ENCODE measurements at places on chromosomes 1 and 21. TPM values are rescaled to one million over a fixed set of nuclear protein-coding genes. Genes with fewer than 3 reads are reported as not detected.

Gene TMCC2
- not detected for polyA plus RNA-seq

Gene CCDC190
- polyA plus RNA-seq, result not detected

Gene DAB1
- under 0.01 TPM for polyA plus RNA-seq

Gene RCSD1
- polyA plus RNA-seq, result 10.6 TPM

Gene A3GALT2
- polyA plus RNA-seq, result not detected

Gene LRRC53
- not detected for polyA plus RNA-seq

Gene AK2
- 158 TPM for polyA plus RNA-seq

Gene BATF3
- polyA plus RNA-seq, result 3.0 TPM

Gene FCRL2
- polyA plus RNA-seq, result not detected

Gene RNASEL
- 7.4 TPM for polyA plus RNA-seq

Gene ZMYND12
- polyA plus RNA-seq, result 1.2 TPM

Gene TBX19
- 1.8 TPM for polyA plus RNA-seq

Gene ALPL
- 7.8 TPM for polyA plus RNA-seq

Gene CDC42SE1
- polyA plus RNA-seq, result 52.7 TPM

Gene LCE4A
- polyA plus RNA-seq, result not detected

Gene LRRC71
- polyA plus RNA-seq, result 0.07 TPM

Gene OR14K1
- not detected for polyA plus RNA-seq

Gene DEPDC1
- 4.4 TPM for polyA plus RNA-seq

Gene MEGF6
- polyA plus RNA-seq, result 2.4 TPM

Gene ICOSLG
- 0.60 TPM for polyA plus RNA-seq

Gene NBPF4
- polyA plus RNA-seq, result not detected

Gene LRRC39
- polyA plus RNA-seq, result not detected

Gene CYP4A22
- not detected for polyA plus RNA-seq

Gene PDPN
- polyA plus RNA-seq, result 7.8 TPM

Gene CADM3
- polyA plus RNA-seq, result 0.46 TPM

Gene OR2G6
- polyA plus RNA-seq, result not detected

Gene KPRP
- not detected for polyA plus RNA-seq

Gene ZC3H11A
- 17.8 TPM for polyA plus RNA-seq

Gene DNAJC6
- 2.3 TPM for polyA plus RNA-seq

Gene HSD11B1
- not detected for polyA plus RNA-seq

Gene XCL2
- polyA plus RNA-seq, result not detected

Gene ACOT11
- polyA plus RNA-seq, result 21.0 TPM

Gene RHOU
- polyA plus RNA-seq, result 18.3 TPM

Gene HEYL
- polyA plus RNA-seq, result 0.92 TPM

Gene LMX1A
- polyA plus RNA-seq, result 1.2 TPM

Gene PCP4
- 6.2 TPM for polyA plus RNA-seq

Gene LCE1E
- polyA plus RNA-seq, result not detected

Gene MIXL1
- polyA plus RNA-seq, result 0.13 TPM

Gene PADI2
- polyA plus RNA-seq, result 142 TPM

Gene TRIM67
- polyA plus RNA-seq, result under 0.01 TPM

Gene CHD5
- polyA plus RNA-seq, result not detected

Gene RFX5
- 12.0 TPM for polyA plus RNA-seq

Gene OR2T6
- not detected for polyA plus RNA-seq

Gene HTR6
- polyA plus RNA-seq, result 0.15 TPM

Gene NEK2
- 1.8 TPM for polyA plus RNA-seq

Gene DTL
- polyA plus RNA-seq, result 0.60 TPM

Gene TCEA3
- polyA plus RNA-seq, result 162 TPM

Gene MANEAL
- polyA plus RNA-seq, result 1.2 TPM

Gene RBM11
- 1.0 TPM for polyA plus RNA-seq

Gene SEC16B
- 1.6 TPM for polyA plus RNA-seq

Gene SNX27
- polyA plus RNA-seq, result 12.3 TPM

Gene ILF2
- 166 TPM for polyA plus RNA-seq

Gene FAM43B
- polyA plus RNA-seq, result not detected

Gene MFSD2A
- polyA plus RNA-seq, result 2.1 TPM

Gene CRYAA
- polyA plus RNA-seq, result not detected

Gene RNF187
- 28.2 TPM for polyA plus RNA-seq
